ENCODE measurements at places on chromosomes 2 and 18.

- no peak for DNase-seq
These were observed 160.9 kb downstream of the MYO5B start for GRCh38 chr18:50034029-50034428.

DNA sequence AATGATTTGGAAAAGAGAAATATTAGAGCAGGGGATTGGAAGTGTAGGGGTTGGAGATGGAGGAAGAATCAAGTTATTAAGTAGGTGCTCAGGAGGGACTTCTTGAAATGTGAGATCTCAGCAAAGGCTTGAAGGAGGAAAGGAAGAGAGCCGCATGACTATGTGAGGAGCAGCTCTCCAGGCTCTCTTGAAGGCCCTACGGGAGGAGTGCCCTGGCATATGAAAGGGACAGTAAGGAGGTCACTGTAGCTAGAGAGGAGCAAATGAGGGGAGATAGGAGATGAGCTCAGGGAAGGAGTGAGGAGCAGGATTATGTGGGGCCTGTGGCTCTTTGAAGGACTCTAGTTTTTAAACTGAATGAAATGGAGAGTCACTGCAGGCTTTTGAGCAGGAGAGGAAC lies 181.1 kb upstream of the NABP1 start:
- DNase-seq: no peak

GRCh38 chr2:110688594-110689091 lies 10.8 kb upstream of the BUB1 start:
- DNase-seq: no peak

GRCh38 chr2:171420728-171421563 lies 12.8 kb downstream of the METTL8 start:
- DNase-seq: no peak

GRCh38 chr2:62485761-62486438 lies 20.1 kb downstream of the TMEM17 start:
- no peak for DNase-seq

GRCh38 chr2:238835726-238836301 lies 12.1 kb upstream of the TWIST2 start:
- DNase-seq: no peak

DNA sequence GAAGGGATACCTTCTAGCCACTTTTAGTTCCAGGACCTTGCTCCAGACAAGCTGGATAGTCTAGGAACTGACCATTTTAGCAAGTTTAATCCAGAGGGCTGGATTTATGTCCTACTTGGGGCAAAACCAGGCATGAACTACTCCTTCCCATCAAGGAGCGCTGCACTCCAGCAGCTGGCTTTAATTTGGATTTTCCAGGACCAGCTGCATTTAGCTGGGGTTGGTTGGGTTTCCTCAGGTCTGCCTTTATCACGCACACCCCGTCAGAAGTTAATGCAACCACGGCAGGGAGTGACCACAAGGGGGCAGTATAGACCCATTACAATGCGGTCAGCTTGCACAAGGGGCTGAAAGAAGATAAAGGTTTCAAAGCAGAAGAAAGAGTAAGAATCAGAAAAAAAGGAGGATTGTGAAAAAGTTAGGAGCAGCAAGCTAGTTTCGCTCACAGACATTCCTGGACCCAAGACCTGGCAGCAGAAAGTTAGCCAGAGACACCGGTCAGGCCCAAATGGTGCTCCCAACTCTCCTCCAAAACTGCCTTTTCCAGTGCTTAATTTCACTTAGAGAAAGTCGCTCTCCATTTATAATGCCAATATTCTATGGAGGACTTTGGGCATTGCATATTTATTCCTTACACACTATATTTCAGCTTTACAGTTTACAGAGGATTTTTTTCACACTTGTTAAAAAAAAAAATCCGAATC lies 40.1 kb downstream of the SLC4A1AP start:
- DNase-seq: peak; percentile 54

GRCh38 chr2:118242216-118242615 lies 153.9 kb downstream of the INSIG2 start:
- DNase-seq: no peak
